ENCODE measurements at places on chromosomes 6 and 20.

- no peak for DNase-seq
Observed at GRCh38 chr20:52724541-52724940, 247.6 kb upstream of the TSHZ2 start.

DNA sequence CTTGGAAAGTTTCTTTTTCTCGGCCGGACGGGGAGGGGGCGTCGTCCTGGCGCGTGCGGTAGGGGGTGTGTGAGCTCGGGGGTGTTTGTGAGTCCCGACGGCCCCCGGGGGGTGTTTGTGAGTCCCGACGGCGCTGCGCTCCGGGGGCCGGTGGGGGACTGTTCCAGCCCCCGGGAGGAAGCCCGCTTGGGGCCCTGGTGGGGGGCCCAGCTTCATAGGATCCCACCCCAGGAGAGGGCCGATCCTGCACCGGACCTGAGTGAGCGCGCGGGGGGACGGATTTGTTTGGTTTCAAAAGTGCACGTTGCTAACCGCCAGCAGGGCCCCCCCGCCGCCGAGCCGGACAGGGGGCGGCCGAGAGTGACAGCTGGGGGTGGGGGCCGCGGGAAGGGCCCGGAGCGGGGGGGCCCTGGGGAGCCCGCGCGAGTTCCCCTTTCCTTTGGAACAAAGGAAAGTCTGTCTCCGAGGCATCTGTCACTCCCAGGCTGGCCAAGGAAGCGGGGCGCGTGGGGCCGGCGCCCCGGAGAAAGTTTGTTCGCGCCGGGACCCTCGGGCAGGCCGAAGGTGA is 485 bp downstream of the TGIF2 start:
- no peak for DNase-seq

DNA sequence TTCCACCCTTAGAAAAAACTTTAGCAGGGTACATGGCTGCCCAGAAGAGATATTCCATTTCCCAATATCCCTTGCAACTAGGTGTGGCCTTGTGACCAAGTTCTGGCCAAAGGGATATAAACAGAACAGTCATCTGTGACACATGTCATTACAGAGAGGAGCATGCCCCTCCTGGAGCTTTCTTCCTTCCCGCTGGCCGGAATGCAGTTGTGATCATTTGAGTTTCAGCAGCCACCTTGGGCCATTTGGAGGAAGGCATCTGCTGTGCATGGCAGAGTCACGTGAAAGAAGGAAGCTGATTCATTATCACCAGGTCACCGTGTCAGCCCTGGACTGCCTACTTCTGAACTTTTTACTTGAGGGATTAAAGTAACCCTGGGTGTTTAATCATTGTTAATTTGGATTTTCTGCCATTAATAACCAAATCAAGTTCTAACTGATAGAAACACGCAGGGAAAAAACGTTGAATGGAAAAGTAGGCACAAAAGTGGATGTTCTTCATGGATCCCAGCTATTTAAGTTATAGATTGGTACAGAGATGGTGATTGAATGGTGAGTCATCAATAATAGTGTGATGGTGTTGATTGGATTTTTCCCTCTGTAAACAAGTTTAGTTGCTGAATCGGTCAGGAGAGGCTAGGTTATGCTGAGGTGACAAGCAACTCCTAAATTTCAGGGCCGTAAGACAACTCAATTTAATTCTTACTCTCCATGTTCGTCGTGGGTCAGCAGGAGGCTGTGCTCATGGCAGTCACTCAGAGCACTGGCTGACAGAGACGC is 80.7 kb upstream of the CCDC167 start:
- DNase-seq: no peak

- DNase-seq: no peak
Observed at GRCh38 chr6:45800911-45801310, 214.7 kb downstream of the CLIC5 start.

DNA sequence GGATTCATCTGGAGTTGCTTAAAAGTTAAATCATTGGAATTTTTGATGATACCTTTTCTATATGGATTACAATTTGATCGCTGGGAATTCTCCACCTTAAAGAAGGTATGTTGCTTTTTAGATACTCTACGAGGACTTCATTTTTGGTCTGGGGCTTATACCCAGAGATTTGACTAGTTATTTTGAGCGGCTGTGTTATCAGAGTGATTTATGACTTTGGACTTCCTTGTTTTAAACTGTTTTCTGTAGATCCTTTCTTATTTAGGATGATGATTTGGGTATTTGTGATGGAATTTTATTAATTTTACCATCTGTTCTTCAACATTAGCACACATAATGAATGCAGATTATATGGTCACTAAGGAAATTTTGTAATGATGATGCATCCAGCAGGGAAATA is 75.2 kb downstream of the SOX4 start:
- no peak for DNase-seq

DNA sequence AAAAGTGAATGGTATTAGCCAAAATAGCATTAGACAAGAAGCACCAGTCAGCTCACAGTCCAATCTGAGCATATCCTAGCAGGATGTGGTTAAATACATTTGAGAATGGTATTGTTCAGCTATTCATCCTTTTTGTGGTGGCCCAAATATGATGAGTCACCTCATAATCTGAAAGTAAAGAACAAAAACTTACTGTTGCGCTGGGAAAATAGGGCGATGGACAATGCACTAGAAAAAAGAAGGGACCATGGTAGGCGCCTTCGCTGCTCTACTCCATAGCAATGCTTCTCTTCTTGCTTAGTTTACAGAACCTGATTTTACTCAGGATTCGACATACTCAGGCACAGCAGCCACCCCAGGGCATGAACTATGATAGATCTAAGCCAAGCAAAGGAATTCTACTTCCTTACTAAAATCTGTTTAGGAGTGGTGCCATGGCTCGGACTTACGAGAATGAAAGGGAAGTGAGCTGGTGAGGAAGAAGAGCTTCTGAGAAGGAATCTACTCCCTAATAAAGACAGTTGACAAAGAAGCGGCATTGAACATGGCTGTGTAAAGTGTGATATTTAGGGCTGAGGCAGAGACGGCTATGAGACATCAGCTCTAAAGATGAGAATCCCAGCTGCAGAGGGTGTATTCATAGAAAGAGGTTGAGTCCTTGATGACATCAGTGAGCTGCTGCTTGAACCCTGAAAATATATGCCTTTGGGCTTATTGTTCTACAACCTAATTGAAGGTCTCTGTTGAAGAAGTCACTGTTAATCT is 16.6 kb upstream of the FBXO9 start:
- no peak for DNase-seq

DNA sequence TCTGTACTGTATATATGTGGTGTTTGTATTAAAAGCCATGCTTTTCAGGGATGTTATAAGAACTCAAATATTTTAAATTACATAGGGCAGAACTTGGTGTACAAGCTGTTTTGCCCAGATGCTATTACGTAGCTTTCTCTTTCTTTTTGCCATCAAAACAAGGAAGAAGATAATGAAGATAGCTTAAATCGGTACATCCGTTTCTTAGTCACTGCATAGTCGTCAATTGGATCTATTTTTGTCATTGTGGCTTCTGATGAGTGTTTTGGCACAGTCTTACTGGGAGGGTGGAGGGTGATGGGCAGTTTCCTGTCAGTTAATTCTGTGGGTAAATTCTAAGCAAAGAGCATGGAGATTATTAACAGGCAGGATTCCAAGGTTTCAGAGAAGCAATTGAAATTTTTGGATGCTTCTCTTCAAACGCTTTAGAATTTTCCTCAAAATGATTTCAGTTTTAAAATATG is 649.1 kb upstream of the GJE1 start:
- peak; percentile 50 for DNase-seq

GRCh38 chr6:10730254-10730653 is 7.4 kb downstream of the TMEM14C start:
- no peak for DNase-seq

DNA sequence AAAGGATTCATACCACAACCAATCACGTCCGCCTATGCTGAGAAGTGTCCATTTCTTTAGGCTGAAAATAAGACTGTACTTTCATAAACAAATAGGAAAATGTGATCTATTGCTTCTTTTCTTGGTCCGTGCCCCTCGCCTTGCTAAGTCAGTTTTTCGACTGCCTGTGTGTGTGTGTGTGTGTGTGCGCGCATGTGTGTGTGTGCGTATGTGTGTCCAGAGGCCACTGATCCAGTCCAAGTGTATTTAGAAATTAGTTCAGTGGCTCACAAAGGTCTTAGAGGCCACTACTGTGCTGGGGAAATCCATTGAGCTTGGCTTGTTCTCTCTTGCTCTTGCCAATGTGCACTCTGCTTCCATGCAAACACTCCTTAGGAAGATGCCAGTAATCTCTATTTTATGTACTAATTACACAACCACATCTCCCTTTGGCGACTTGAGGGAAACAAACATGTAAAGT is 50.5 kb downstream of the SLC22A23 start:
- DNase-seq: no peak

GRCh38 chr20:16063881-16064280 is 509.4 kb downstream of the KIF16B start:
- peak; percentile 13 for DNase-seq

- DNase-seq: no peak
Observed at GRCh38 chr6:87858440-87858839, 156.4 kb upstream of the AKIRIN2 start.

GRCh38 chr20:58664883-58665282 is 13.8 kb downstream of the STX16 start:
- no peak for DNase-seq

- DNase-seq: no peak
Observed at GRCh38 chr20:16007962-16008361, 565.3 kb downstream of the KIF16B start.

- DNase-seq: no peak
Observed at GRCh38 chr20:9884666-9885065, 45.8 kb upstream of the PAK5 start.

- no peak for DNase-seq
Observed at GRCh38 chr6:17839513-17840223, 132.9 kb upstream of the NUP153 start.

DNA sequence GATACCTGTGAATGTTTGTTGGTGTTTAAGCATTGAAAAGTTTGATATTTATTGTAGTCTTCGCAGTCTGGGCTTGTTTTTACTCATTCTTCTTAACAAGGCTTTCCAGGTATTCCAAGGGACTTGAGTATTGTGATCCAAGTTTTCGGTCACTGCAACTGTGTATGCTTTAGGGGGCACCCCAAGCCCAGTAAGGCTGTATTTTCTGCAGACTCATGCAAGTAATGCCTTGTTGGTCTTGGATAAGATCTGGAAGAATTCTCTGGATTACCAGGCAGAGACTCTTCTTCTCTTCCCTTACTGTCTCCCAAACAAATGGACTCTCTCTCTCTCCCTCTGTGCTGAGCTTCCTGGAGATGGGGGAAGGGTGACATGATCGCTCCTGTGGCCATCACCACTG is 82.1 kb downstream of the RFPL4B start:
- no peak for DNase-seq

DNA sequence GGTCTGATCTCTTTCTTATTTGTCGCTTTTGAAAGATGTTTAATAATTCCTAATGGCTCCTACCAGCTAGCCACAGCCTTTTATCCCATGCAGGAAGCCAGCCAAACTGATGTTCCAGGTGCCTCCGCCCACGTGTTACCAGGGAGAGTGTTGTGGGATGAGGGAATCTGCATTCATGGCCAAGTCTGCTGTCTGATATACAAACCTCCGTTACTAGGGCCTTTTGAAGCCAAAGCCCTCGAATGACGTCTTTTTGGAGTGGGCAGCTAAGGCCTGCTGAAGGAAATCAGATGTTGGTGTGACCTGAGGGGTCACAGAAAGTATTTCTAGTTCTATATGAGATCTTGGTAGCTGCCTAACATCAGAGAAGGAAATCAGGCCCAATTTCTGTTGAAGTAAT is 21.3 kb downstream of the STK35 start:
- peak; percentile 81 for DNase-seq

- DNase-seq: no peak
Observed at GRCh38 chr6:34491091-34491430, 25.2 kb downstream of the PACSIN1 start.

- no peak for DNase-seq
Observed at GRCh38 chr6:98124171-98124570, 710.2 kb upstream of the POU3F2 start.

GRCh38 chr6:72811971-72812421 is 190.1 kb downstream of the KCNQ5 start:
- no peak for DNase-seq

- no peak for DNase-seq
Observed at GRCh38 chr20:40769677-40770285, 80.7 kb upstream of the MAFB start.

GRCh38 chr6:28224131-28225055 is 682 bp upstream of the ZSCAN9 start:
- no peak for DNase-seq

DNA sequence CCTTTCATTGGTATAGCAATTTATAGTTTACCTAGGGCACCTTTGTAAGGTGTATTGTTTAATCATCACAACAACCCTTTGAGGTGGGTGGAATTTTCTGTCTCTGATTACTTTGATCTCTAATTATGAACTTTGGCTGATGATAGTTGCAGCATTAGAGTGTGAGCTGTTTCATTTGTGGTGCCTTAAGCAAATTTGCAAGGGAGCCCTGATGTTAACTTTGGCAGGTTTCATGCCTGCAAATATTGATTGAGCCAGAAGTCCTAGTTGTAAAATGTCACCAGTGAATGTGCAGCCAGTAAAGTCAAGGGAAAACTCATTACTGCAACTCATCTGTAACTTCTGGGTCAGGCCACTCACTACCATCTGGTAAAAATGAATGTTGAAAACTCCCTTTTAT is 29.8 kb downstream of the CTNNBL1 start:
- no peak for DNase-seq

GRCh38 chr6:54614499-54615195 is 231.9 kb upstream of the FAM83B start:
- no peak for DNase-seq

- DNase-seq: no peak
Observed at GRCh38 chr20:55415567-55416142, 589.7 kb downstream of the CBLN4 start.

GRCh38 chr6:116611056-116611455 is 5.2 kb upstream of the RSPH4A start:
- DNase-seq: no peak

GRCh38 chr6:110495949-110496348 is 19.5 kb upstream of the SLC22A16 start:
- DNase-seq: no peak

DNA sequence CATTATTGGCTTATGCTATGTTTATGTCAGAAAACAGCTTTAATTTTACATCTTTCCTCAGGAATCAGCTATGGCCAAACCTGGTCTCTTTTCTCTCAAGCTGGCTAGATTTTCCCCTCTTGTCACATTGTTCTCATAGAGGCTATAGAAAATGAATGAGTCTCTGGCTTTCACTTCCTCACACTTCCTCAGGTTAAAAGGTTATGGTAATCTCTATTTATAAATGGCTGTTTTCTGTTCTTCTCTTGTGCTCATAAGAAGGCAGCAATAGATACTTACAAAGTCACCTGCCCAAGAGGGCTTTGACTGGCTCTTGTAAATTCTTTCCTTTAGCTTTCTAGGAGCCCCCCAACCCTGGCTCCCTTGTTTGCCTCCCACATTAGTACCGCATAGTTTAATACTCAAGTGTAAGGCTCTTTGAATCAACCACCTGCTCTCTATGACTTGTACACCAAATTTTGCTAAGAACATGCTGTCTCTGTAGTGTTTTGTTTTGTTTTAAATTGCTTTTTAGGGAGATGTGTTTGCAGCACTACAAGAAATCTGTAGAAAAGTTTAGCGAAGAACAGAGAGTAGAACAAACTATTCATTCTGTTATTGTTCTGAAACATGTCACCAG is 897.4 kb upstream of the CITED2 start:
- no peak for DNase-seq

- DNase-seq: no peak
Observed at GRCh38 chr20:58102744-58103516, 125.5 kb downstream of the ANKRD60 start.

GRCh38 chr6:29216528-29216927 is 45.8 kb downstream of the OR2J2 start:
- no peak for DNase-seq
